ENCODE measurements at places on chromosomes 2 and 18.

DNA sequence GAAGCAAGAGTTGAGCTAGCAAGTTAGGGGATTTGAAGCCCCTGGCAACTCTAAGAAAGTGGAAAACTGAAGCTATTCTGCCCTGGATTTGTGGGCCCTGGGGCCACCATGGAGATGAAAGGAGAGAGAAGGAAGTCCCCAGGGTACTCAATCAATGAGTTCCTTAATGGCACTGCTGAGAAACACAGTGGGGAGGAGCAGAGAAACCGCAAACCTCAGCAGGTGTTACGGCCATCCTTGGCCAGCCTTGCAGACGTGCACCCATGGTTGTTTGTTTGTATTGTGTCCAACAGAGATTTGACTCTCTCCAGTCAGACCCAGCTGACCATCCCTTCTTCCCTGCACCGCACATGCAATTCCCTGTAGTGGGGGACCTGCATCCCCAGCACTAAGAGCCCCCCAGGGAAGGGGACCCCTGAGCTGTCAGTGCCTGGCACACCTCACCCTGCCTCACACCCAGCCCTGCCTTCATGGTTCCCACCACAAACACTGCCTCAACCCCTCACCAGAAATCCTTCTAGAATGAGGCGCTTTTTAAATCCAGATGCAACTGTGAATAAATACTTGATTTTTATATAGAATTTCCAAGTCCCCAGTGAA is 255.3 kb downstream of the SH3BP4 start:
- no peak for DNase-seq

DNA sequence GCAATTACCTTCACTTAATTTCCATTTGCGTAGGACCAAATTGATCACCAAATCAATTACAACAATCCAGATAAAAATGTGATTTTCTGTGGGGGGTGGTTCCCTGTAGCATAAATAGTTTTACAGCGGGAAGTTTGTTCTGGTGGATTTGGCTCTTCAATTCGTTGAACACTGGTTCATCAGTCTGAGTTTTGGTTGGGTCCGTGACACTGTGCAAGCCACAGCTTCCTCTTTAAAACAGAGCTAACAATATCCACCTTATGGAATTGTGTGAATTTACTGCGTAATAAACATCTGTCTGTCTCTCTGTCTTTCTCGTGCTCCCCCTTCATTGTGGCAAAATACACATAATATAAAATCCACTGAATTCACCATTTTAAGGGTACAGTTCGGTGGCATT is 310.8 kb downstream of the TGIF1 start:
- DNase-seq = no peak

- DNase-seq = no peak
Observed at GRCh38 chr18:63007231-63007630, 291.9 kb downstream of the PHLPP1 start.

DNA sequence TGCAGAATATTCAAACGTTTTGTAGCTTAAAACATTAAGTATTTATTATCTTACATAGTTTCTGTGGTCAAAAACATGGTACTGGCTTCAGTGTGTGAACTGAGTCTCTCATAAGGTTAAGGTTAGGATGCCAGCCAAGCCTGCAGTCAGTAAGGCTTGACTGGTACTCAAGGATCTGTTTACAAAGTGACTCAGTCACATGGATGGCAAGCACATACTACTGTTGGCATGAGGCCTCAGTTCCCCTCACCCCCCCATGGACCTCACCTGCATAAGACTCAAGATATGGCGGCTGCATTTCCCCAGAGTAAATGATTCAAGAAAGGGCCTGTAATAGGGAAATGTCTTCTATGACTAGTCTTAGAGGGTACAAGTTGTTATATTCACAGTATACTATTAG is 1167.5 kb downstream of the DPP10 start:
- DNase-seq = no peak

- no peak for DNase-seq
Observed at GRCh38 chr2:182057002-182057401, 71.3 kb downstream of the PPP1R1C start.

- no peak for DNase-seq
Observed at GRCh38 chr18:6543330-6543908, 128.7 kb upstream of the L3MBTL4 start.

DNA sequence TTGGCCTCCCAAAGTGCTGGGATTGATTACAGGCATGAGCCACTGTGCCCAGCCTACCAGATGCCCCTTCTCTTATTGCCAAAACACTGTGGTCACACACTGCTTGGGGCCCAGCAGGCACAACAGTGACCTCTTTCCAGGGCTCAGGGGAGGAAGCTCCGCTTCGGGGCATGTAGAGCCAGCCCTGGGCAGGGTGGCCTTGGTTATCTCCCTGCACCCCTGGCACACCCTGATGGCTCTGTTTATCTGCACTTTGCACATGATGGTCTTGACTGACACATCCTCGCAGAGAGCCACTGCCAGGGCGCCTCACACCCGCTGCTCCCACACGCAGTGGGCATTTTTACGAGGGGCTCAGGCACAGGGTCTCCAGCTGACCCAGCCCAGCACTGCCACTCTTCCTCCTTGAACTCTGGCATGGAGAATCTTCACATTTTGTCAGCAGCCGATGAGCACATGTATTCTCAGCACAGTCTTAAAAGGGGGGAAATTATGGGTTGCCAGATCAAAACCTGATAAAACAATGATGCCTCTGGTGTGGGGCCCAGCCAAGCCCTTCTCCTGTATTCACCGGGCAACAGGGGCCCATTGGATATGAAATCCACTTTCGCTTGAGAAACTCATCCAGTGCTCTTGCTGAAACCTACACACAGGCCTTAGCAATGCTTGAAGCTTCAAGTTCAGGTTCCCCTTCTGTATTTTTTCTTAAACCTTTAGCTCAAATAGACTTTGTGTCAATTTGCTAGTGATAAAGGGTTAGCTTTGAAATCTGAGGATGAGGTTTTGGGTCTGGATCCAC is 5.9 kb downstream of the GYPC start:
- DNase-seq = no peak

GRCh38 chr2:47616506-47616905 is 166.4 kb upstream of the MSH6 start:
- DNase-seq = no peak

DNA sequence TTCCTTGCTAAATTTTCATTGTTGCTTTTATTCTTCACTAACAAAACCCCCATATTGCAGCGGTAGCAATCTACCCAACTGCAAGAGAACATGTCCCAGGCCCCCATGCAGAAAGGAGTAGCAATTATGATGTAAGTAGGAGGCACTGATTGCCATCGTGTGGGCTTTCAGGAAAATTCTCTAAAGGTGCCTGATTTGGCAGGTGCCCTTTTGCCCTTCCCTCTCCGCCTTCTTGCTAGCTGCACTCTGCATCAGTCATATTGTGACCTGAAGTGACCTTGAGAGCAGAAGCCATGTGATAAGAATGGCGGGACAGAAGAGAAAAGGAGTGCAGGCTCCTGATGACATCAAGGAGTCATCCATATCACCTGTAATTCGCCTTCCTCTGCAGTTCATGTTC is 112.1 kb downstream of the NCKAP5 start:
- no peak for DNase-seq

DNA sequence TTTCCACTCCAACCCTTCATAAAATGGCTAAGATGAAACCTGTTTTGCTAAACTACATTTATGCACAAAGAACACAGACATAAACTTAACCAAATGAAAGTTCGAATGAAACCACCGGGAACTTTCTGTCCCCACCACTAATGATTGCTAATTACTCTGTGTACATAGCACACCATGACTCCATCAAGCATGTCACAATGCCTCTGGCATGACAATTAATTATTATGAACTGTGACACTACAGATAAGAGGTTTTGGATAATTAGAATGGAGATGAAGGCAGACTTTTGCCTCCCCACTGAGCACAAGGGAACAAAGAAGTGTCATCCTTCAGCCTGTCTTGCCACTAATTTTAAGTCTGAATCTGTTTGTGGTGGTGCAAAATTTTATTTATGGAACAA is 1.5 kb downstream of the DAPL1 start:
- DNase-seq = no peak

DNA sequence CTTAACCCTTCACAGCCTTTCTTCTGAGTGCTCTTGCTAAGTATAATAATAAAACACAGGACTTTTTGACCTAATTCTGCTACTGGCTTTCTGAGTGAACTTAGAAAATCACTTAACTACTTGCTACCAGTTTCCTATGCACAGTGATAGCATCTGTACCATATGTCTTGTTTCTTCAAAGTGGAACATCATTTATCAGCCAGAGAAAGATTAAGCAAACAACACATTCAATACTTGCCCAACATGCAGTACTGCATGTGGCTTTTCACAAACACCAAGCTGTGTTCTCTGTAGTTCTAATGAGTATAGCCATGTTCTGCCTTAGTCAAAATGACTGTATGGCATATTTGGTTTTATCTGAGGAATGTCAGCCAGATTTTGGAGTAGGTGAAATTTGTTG is 1286.6 kb upstream of the ZEB2 start:
- DNase-seq = no peak

DNA sequence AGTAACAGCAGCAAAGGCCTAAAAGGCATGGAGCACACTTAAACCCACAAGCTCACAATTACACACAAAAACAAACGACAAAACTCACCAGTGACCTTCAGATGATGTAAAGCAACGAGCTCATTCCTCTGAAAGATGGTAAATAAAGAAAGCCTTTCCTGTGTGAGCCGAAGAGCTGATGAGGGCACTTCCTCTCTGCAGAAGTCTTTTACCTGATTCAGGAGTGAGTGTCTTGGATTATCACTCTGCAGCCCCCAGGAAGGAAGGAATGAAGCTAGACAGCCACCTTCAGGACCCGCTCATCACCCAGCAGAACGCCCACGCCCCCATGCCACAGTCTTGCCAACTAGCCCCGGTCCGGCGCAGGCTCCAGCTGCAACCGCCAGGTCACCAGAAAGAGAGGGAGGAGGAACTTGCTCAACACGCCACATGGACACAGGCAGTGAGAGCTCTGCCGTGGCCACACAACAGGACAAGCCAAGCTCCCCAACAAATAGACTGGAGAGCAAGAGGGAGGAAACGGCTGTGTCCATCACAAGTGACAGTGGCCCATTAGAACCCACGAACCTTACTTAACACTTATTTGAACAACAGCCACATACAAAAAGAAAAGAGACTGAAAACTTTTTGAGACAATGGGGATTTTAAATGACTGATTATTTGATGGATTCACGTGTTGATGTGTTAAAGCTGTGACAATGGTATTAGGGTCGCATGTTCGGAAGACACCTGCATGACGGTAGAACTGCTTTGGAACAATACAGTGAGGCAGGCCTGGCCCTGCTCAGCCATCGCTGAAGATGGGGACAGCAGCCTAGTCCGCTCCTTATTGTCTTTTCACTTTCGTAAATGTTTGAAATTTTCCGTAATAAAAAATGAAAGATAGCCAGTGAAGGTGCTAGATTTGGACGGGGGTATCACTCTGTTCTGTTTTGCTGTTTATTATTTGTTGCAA is 127.3 kb downstream of the HDAC4 start:
- no peak for DNase-seq

GRCh38 chr2:203804764-203805485 is 62.6 kb upstream of the CTLA4 start:
- DNase-seq = no peak

- no peak for DNase-seq
Observed at GRCh38 chr2:53695575-53695974, 72.0 kb upstream of the CHAC2 start.

DNA sequence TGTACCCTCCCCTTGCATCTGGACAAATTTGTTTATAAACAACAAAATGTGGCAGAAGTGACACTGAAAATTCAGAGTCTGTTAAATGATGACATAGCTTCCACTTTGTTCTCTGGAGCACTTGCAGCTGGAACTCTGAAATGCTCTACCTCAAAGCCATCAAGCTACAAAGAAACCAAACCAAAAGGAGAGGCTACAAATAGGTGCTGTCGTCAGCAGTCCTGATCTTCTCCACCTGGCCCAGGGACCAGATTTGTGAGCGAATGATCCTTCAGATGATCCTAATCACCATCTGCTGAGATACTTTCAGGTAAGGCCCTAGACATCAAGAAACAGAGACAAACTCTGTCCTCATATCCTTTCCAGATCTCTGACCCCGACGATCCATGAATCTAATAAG is 27.9 kb upstream of the PAIP2B start:
- DNase-seq = no peak

- no peak for DNase-seq
Observed at GRCh38 chr2:27081984-27082772, 3.8 kb downstream of the EMILIN1 start.

DNA sequence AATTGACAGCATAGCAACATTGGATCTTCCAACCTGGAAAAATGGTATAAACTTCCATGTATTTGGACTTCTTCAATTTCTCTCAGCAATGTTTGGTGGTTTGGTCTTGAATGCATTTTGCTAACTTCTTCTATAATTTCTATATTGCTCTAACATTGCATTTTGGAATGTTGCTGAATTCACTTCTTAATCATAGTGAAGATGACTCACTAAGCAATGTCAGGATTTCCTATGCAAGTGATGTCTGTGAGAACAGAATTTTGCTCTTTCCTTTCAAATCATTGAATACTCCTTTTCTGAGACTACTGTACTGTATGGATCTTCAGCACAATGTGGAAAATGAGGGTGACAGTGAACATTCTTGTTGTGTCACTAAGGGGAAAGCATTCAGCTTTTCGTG is 28.9 kb upstream of the CDH19 start:
- no peak for DNase-seq

GRCh38 chr2:207227062-207227748 is 61.5 kb upstream of the KLF7 start:
- no peak for DNase-seq

- no peak for DNase-seq
Observed at GRCh38 chr2:173153301-173153885, 77.7 kb downstream of the MAP3K20 start.

- DNase-seq = no peak
Observed at GRCh38 chr2:45709137-45709536, 57.7 kb downstream of the PRKCE start.

GRCh38 chr2:24824966-24825882 is 32.0 kb downstream of the CENPO start:
- no peak for DNase-seq

Measured in stimulated activated CD4-positive, alpha-beta T cell treated with anti-CD3 and anti-CD28 coated beads, TNF-alpha, amount 100 ng/mL, for 1 hour (primary cell).